ENCODE measurements at places on chromosomes 16 and 17.

DNA sequence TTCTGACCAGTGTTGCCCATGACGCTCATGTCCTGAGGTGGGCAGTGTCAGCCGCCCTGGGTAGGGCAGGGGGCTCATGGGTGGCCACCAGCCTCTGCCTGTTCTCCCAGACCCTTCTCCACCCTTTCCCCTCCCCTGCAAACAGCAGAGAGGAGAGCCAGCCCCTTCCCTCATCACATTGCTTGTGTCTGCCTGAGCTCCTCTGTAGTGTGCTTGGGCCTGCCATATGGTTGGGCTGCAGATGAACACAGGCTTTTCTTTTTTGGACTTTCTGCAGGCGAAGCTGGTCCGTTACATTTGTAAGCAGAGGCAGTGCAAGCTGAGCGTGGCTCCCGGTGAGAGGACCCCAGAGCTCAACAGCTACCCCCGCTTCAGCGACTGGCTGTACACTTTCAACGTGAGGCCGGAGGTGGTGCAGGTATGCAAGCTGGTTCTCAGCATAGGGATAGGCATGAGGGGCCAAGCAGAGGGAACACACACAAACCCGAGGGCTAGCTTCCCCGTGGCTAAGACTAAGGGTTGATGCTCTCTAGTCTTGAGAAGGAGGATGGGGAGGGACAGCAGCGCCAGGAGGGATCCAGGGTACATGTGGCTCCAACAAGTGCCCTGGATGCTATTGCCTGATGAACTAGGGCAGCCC, 80.6 kb upstream of the LGALS9 start:
- DNase-seq, result no peak

DNA sequence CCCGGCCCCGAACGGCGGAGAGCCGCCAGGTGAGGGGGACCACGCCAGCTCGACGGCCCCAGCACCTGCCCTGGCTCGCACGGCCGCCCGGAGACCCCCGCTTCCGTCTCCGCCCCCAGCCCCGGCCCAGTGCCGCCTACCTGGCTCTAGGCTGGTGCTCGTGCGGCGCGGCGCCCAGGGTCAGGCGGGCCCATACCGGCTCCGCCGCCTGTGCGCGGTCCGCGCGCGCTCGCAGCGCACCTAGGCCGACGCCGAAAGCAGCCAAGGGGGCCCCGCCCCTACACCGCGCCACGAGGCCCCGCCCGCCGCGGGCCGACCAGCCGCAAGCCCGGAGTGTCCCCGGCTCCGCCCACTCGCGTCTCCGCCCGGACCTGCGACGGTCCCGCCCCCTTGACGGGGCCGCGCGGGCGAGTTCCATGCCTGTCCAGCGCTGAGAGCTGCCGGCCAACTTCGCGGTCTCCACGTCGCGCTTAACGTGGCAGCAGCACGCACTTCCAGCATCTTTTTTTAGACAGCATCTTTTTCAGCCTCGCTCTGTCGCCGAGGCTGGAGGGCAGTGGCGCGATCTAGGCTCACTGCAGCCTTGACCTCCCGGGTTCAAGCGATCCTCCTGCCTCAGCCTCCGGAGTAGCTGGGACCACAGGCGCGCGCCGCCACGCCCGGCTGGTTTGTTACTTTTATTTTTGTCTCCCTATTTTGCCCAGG, at the start of gene SLC25A39:
TSS of gene SLC25A39 (minus strand) at position 253 of the 705 bp plus-strand sequence. CDS start 1,261 bp downstream, outside the sequence.
- DNase-seq, result peak; percentile 91

DNA sequence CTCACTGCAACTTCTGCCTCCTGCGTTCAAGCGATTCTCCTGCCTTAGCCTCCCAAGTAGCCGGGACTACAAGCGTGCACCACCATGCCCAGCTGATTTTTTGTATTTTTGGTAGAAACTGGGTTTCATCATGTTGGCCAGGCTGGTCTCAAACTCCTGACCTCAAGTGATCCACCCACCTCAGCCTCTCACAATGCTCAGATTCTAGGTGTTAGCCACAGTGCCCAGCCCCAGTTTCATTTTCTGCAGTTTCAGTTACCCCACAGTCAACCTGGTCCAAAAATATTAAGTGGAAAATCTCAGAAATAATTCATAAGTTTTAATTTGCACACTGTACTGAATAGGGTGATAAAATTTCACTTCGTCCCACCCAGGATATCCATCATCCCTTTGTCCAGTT, 28.7 kb downstream of the KNOP1 start:
- DNase-seq, result no peak

DNA sequence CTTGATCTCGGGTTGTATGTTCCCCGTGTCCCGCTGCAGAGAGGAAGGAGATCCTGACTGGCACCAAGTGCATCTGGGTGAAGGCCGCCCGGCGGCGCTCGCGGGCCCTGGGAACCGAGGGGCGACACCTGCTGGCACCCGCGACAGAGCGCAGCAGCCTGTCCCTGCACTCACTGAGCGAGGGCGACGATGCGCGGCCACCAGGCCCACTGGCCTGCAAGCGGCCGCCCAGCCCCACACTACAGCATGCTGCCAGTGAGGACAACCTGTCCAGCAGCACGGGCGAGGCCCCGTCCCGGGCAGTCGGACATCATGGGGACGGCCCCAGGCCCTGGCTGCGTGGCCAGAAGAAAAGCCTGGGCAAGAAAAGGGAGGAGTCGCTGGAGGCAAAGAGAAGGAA, 7.5 kb downstream of the BTBD17 start:
- DNase-seq, result peak; percentile 28

DNA sequence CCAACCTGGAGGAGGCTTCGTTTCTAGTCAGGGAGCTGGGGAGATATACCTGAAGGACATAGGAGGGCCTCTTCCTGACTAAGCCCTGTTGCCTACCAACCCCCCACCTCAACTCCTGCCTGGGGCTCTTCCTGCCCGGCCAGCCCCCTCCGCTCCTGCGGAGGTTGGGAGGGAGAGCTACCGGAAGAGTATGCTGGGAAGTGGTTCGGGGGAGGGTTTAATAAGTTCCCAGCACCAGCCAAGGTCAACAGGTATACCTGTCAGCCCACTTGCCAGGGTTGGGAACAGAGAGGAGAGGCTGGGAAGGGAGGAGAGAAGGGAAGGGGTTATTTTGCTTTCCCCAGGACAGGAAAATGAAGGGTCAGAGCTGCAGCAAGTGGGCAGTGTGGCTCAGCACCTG, 4.7 kb downstream of the PPP1R1B start:
- DNase-seq, result no peak

DNA sequence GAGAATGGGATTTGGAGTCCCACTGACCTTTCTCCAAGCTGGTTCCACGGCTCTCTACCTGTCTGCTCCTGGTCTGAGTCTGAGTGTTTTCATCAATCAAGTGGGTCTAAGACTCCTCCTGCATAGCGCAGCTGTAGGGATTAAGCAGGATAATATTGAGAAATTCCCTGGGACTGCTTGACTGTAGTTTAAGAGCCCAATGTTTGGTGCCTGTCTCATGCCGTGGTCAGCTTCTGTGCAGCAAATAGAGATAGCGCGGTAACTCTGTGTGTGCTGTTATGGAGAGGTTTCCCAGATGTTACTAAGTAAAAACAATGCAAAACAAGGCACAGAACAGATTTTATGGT, 21.4 kb downstream of the RPTOR start:
- no peak for DNase-seq

DNA sequence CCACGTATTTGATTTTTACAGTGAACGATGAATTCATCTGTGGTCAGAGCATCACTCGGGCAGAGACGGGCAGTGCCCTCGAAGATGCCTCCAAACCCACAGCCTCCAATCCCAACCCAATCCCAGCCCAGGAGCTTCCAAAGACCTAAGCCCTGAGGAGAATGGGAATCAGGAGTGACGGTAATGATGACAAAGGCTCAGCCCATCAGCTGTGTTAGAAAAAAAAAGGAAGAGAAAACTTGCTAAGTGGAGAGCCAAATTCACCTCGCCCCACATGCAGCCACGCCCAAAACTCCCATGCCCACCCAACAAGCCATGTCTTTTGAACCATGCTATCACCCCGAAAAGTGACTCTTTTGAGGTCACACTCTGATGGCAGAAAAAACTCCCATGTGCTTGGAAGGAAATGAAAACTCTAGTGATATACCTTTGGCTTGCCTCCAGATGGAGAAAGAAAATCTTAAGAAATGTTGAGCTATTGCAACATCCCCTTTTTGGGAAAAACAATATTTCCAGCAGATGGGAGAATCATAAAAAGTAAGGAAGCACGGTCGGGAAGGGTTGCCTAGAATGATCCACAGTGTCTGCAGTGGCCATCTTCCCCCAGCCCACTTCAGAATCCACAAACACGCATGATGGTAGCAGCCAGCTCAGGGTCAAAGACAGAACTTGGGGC, 37.7 kb downstream of the XYLT1 start:
- DNase-seq, result no peak

GRCh38 chr17:77611791-77612502, 346.6 kb upstream of the TNRC6C start:
- no peak for DNase-seq

DNA sequence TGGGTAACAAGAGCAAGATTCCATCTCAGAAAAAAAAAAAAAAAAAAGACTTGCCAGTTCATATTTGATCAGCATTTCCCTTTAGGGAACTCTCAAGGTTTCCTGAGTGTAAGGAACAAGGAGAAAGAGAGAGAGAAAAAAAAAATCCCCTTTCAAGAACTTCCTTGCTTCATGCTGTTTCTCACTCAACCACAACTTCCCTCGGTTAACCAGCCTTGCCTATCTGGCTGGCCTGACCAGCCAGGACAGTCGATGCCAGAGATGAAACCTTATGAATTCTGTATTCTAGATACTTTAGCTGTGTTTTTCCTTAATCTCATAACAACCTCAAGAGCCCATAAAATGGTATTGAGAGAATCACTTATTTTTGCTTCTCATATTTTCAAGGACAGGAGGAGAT, 2.6 kb upstream of the N4BP1 start:
- DNase-seq, result no peak

DNA sequence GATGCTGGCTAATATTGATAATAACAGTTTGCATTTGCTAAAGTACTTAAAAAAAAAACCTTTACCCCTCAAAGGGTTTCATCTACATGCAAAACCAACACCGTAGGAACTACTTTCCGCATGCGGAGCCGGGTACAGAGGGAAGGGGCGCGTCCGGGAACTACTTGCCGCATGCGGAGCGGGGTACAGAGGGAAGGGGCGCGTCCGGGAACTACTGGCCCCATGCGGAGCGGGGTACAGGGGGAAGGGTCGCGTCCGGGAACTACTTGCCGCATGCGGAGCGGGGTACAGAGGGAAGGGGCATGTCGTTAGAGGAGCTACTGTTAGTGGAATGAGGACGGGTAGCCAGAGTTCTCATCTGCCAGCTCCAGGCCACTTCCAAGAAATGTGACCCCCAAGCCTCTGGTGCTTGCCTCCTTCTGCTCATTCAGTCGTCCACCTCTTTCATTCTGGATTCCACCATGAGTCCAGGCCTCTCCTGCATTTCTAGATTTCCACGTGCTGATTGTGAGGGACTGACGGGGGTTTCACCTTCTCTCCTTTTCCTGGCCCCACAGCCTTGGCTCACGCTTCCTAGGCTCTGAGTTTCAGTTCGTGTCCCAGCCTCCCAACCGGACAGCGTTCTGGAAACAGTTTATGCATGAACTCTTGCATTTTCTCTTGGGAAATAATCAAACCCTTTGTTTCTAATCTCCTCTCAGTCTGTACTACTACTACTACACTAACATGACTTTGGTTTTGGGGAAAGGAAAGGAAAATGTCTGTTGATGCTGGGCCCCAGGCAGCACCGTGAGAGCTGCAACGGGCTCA, 26.9 kb downstream of the MINK1 start:
- no peak for DNase-seq

- DNase-seq, result no peak
Observed at GRCh38 chr17:81866440-81867169, 4.5 kb downstream of the ARHGDIA start.

GRCh38 chr16:51393381-51394005, 242.4 kb upstream of the SALL1 start:
- no peak for DNase-seq

GRCh38 chr17:5640726-5641125, 56.4 kb upstream of the NLRP1 start:
- no peak for DNase-seq

- DNase-seq, result no peak
Observed at GRCh38 chr16:24275413-24275812, 19.3 kb downstream of the CACNG3 start.

- DNase-seq, result no peak
Observed at GRCh38 chr16:84143784-84144199, 1.2 kb downstream of the HSDL1 start.

- DNase-seq, result peak; percentile 59
Observed at GRCh38 chr17:9239246-9239792, 218.0 kb downstream of the NTN1 start.

- no peak for DNase-seq
Observed at GRCh38 chr16:57012353-57012752, 23.0 kb downstream of the NLRC5 start.

- DNase-seq, result no peak
Observed at GRCh38 chr17:73427198-73427597, 115.4 kb upstream of the CDC42EP4 start.

DNA sequence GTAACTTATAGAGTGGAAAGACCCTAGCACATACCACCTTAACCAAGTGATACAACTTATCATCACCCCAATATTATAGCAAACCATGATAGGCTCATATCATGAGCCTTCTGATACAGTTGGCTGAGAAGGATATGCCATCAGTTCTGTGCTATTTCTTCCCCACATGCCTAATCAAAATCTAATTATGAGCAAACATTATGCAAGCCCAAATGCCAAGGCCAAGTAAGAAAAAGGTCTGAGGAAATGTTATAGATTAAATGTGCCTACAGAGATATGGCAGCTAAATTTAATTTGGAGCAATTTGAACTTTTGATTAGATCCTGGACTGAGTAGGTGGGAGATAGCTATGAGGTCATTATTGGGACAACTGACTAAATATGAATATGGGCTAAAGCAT, 225.9 kb upstream of the PMFBP1 start:
- DNase-seq, result no peak

DNA sequence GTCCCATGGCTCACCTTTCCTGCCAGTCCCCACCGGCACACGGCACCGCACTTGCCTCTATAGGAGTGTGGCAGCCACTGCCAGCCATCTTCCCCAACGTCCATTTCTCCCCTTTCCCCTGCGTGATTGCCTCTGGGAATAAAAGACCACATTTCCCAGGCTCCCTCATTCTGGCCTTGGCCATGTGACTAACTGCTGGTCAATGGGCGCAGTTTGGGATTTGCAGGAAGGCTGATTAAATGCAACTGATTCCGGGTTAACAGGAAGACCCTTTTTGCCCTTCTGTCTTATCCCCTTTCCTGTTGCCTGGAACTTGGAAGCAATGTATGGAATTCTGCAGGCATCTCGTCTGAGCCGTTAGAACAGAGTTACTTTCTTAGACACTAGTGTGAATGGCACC, 3.0 kb downstream of the BTBD17 start:
- DNase-seq, result no peak

DNA sequence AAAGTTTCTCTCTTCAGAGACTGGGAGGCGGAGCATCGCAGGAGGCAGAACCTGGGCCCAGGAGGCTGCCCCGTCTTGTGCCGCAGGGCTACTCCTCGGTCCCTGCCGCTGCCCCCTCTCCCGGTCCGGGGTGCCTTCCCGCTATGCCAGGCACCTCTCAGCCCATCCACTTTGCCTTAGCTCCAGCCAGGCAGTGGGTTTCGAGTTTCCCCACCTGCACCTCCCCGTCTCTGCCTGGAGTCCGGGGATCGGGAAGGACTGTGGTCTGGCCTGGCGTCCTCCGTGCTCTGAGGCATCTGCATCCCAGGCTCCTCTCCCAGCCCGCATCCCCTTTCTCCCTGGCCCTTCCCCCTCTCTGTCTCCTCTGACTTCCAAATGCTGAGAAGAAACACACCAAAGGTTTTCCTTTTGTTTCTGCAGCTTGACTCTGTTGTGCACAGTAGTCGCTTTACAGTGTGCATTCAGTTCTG, 26.8 kb upstream of the PIK3R6 start:
- no peak for DNase-seq

Data from SK-N-DZ (cell line).